ENCODE measurements at places on chromosomes 16 and 17. TPM values are rescaled to one million over a fixed set of nuclear protein-coding genes. Genes with fewer than 3 reads are reported as not detected.

- no peak overlapping the region for H3K4me3 ChIP-seq
- no peak overlapping the region for H3K27ac ChIP-seq
- H3K36me3 ChIP-seq: no peaks in the 10 kb centered on the region
- no peaks in the 10 kb centered on the region for H3K27me3 ChIP-seq
- no peak for DNase-seq
- no peaks in the 10 kb centered on the region for H3K4me1 ChIP-seq
Measured at GRCh38 chr17:48528936-48529682, 1.7 kb downstream of the HOXB1 start.

DNA sequence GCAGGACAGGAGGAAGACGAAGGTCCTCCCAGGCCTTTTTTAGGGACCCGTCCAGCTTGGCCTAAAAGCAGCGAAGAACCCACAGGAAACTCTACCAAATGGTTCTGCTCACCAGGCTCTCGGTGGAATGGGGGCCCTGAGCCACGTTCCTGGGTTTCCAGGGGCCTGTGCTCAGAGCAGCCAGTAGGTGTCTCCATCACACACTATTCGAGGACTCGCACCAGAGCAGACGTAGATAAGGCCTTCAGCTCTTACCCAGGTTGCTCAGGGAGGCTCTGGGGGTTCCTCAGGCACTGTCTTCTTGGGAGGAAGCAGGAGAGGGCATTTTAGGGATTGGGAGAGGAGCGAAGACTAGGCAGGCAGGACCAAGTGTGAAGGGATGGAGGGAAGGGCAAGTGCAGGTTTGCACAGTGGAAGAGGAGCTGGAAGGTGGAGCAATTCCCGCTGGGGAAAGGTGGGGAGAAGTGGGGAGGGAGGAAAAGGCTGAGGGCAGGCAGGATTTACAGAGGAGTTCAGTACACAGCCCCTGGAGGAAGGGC is 157.1 kb downstream of the RGS9 start:
- DNase-seq: no peak
- H3K36me3 ChIP-seq: no peaks in the 10 kb centered on the region
- no peaks in the 10 kb centered on the region for H3K27me3 ChIP-seq
- no peaks in the 10 kb centered on the region for H3K4me1 ChIP-seq
- no peak overlapping the region for H3K4me3 ChIP-seq
- no peak overlapping the region for H3K27ac ChIP-seq

GRCh38 chr17:63019138-63019873 is 53.3 kb downstream of the TANC2 start:
- H3K4me3 ChIP-seq: no peak overlapping the region
- no peaks in the 10 kb centered on the region for H3K36me3 ChIP-seq
- no peak for DNase-seq
- H3K4me1 ChIP-seq: no peaks in the 10 kb centered on the region
- H3K27me3 ChIP-seq: no peaks in the 10 kb centered on the region

GRCh38 chr17:41442739-41443138 is 2.0 kb upstream of the KRT38 start:
- H3K27ac ChIP-seq: no peak overlapping the region
- H3K27me3 ChIP-seq: no peaks in the 10 kb centered on the region
- DNase-seq: no peak
- H3K36me3 ChIP-seq: no peaks in the 10 kb centered on the region
- H3K4me1 ChIP-seq: no peaks in the 10 kb centered on the region
- no peak overlapping the region for H3K4me3 ChIP-seq

XAF1 gene
- 39.8 TPM for total RNA-seq

All from ascending aorta (tissue), 2 donors.